Activated T-cell treated with anti-CD3 and anti-CD28 coated beads, Interleukin-2, amount 50 U/mL, for 72 hours (primary cell): ENCODE measurements at places on chromosomes 6 and 20.
A peak's percentile ranks its signal among the peaks of the same experiment; 100 is the strongest.

DNA sequence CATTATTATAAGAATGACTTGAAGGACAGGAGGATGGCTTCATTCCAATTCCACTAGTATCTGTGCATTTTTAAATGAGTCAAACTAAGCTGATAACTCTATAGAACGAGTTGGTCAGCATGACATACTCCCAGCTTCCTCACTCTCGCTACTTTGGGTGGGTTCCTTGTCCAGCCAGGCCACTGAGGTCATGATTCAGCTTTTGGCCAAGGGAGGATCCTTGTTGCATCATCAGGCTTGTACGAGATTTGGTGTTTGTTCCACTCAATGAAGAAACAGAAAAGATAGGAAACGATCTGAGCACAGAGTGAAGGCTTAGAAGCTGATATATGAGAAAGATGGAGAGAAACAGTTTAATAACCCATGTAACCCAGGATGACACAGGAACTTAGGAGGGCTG, 19.8 kb downstream of the NEDD9 start:
- no peak for DNase-seq

DNA sequence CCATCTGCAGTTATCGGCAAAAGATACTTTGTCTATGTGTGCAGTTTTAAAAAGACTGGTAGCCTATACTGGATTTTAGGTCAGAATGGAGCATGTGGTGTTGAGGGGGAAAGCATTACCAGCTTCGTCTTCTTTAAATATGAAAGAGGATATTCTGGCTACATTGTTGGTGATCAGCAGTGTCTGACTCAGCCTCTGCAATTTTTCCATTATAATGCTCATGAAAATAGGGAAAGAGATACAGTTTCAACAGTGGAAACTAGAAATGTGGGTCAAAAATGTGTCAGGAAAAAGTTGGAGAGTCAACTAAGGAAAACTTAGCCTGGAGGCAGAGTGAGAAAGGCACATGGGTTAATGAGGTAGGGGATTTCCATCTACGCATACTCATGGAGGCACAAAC, 45.2 kb downstream of the HDGFL1 start:
- no peak for DNase-seq

- peak; percentile 85 for DNase-seq
Measured at GRCh38 chr6:41560431-41561192, 14.4 kb downstream of the FOXP4 start.

GRCh38 chr6:41963371-41963770, 21.8 kb upstream of the CCND3 start:
- no peak for DNase-seq

DNA sequence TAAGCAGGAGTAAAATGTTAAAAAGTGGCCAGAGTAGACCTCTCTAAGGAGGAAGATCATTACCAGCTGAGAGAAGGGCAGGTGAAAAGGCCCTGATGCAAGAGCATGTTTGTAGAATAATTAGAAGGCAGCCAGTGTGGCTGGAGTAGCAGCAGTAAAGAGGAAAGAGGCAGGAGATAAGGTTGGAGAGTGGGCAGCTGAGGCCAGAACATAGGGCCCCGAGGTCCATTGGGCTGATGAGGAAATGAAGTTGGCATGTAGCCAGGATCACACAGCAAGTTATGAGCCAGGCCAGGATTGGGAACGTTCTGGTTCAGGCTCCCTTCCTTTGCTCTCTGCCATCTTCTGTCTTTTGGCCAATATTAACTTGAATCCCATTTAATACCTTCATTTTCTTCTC, 51.6 kb downstream of the RALY start:
- no peak for DNase-seq

- DNase-seq: no peak
Measured at GRCh38 chr20:9108260-9108659, 39.4 kb downstream of the PLCB4 start.

GRCh38 chr6:54813892-54814291, 32.7 kb upstream of the FAM83B start:
- DNase-seq: no peak

DNA sequence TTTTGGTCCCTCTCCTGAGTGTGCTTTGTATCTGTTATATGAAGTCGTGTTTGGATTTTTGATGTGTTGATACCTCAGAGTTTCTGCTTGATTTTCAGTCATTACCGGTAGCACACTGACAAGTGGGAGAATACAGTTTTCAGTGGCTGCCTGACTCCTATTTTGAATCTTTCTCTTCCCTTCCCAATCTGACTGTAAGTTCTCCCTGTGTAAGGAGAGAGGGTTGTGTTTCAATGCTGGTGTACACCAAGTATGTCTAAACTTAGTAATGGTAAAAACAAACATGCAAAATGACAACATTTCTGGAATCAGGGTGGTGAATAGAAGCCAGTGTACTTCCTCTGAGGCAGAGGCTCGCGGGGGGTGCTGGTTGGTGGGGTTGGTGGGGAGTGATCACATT, 103.4 kb downstream of the HIVEP1 start:
- no peak for DNase-seq

- DNase-seq: no peak
Measured at GRCh38 chr20:57282670-57283361, 16.4 kb upstream of the BMP7 start.

GRCh38 chr20:44850272-44850671, 35.2 kb upstream of the YWHAB start:
- DNase-seq: no peak

DNA sequence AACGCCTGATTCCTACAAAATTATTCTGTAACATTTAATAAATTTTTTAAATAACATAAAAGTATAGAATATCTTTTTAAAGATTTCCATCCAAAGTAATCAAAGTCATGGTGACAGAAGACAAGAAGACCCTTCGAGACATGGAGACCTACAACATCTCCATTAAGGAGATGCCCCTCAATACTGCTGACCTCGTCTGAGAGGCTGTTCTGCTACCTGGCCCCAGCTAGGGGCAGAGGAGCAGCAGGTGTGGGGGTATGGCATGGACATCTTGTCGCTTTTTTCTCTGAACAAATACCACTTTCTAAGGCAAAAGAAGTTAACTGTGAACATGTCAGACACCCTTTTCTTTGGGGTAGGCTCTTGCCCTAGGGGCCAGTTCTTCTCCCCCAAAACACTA, 44.1 kb downstream of the BLOC1S5 start:
- no peak for DNase-seq
